ENCODE measurements at places on chromosomes 13 and 19.
A peak's percentile ranks its signal among the peaks of the same experiment; 100 is the strongest.

DNA sequence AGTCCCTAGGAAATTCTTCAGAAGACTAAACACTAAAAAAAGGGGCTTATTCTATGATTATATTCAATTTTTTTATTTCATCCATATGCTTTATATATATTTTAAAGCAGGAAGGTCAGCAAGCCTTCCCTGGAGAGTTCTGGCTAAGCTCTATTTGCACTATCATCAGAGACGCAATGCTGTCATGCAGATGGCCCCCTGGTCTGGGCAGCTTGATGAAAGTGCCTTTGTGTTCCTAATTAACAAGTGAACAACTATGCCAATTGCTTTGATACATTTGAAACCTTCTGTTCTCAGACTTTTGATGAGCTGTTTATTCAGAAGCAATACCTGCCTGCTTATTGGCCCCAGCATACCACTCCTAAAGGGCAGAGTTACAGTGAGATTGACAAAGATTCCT is 1344.6 kb downstream of the OLFM4 start:
- no peak for DNase-seq

- no peak for DNase-seq
Observed at GRCh38 chr13:42039457-42039945, 8.9 kb upstream of the DGKH start.

DNA sequence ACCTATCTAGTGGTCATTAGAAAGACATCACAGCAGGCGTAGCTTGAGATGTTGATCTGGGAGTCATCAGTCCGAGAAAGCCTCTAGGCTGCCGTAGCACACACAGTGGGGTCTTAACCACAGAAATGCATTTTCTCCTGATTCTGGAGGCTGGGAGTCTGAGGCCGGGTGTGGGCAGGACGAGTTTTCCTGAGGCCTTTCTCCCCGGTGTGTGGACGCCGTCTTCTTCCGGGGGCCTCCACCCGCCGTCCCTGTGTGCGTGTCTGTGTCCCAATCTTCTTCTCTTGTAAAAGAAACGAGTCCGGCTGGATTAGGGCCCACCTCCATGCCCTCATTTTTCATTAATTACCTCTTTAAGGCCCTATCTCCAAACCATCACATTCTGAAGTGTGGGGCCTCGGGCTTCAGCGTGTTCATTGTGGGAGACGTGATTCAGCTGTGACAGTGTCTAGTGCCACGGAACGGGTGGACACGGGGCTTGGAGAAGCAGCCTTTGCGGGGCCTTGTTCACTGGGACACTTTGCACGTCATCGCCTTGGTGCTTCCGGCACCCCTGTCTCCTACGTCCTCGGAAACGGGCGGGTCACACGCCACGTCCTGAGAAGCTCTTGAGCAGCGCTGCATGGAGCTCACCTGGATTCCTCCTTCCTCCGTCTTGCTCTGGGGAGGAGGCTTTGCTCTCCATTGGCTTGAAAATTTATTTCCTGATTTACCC is 208.9 kb upstream of the SOX1 start:
- no peak for DNase-seq

- no peak for DNase-seq
Observed at GRCh38 chr13:70894258-70894657, 786.0 kb upstream of the KLHL1 start.

DNA sequence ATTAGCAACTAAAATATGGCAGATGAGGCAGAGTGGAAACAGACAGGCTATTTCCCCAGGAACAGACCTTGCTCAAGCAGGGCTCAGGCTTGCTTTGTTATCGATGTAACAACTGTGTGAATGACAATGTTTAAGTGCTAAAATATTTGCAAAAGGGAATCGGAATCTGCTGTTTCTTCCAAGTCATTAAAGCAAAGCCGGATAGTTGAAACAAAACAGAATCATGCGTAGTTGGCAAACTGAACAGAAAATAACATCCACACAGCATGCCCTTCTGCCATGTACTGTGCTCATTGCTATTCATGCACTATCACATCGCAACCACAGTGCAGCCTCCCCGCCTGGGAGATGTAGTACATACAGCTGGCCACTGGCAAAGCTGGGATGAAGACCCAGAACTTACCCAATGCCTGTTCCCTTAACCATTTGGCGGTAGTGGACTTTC is 799.1 kb downstream of the DIAPH3 start:
- no peak for DNase-seq

DNA sequence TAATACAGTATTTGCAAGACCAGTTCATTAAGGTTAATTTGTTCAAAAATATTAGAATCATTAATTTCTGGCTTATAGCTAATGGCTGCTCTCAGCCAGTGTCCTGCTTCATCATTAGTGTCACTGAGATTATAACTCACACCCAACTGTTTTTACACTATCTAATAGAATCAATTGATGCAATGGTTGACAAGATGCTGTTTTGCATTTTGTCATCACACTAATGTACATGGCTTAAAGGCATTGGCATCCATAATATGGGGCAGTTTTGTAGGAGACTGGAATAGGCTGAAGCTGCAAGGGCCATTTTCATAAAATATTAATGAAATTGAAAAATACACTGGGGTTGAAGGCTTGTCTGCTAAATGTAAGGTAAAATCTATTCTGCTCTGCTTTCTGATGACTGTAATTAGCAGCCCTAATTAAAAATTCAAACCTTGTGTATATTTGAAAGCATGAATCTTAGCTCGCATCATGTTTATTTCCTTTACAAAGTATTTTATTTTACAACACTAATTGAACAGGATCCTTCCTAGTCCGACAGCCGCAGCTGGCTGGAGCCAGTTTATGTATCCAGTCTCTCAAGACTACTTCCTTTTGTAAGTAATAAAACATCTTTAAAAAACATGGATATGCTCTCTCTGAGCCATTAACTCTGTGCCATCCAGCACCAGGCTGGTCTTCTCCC is 296.7 kb downstream of the POU4F1 start:
- no peak for DNase-seq

- no peak for DNase-seq
Observed at GRCh38 chr19:48672994-48673393, at the start of gene NTN5. NTN5 (minus strand) TSS chr19:48673017; CDS start chr19:48670986, 2,031 bp downstream.

DNA sequence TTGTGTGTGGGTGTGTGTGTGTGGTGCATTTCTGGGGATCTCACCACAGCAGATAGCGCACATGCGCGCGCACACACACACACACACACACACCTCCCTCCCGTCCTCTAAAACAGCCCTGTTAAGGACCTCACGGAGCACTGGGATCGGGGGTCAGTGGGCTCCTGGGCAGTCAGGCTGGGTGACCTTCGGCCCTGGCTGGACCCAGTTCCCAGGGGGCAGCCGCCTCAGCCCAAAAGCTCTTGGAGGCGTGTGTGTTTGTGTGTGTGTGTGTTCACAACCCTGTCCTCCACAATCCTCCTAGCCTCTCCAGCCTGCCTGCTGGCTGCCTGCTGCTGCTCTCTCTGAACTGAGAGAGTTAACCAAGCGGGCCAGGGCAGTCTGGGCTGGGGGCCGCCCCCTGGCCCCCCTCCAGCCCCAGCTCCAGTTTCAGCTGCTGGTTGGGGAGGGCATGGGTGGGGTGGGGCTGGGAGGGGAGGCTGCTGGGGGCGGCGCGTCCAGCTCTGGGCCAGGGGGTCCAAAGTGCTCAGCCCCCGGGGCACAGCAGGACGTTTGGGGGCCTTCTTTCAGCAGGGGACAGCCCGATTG is at the start of gene FXYD1:
TSS of gene FXYD1 (plus strand) at position 520 of the 588 bp plus-strand sequence. CDS start 1,256 bp downstream, outside the sequence.
- peak; percentile 51 for DNase-seq

DNA sequence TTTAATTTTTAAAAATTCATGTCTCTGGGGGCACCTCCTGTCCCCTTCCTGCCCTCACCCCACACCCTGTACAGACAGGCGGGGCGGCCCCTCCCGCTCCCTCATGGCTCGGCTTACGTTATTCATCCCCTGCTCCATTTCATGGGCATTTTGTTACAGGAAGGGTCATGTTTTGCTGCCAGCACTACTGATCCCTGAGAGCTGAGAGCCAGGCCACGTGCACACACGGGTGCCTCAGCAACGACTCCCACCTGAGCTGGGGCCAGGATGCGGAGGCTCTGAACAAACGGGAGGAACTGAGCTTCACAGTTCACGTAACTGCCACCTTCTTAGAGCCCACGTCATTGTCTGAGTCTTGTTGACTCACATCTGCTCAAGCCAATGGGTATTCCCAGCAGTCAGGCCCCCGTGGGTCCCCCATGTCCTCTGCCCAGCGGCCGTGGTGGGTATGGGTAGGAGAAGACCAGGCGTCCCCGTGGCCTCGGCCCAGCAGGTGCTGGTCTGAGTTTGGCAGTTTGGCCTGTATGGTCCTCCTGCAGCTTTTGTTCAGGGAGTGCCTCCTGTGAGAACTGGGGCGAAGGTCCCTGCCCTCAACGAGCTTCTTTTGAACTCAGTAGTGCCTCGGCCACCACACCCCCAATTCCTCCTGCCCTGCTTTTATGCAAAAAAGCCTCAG is 16.4 kb upstream of the TMEM255B start:
- no peak for DNase-seq

GRCh38 chr13:110015253-110015652 is 228.9 kb upstream of the IRS2 start:
- peak; percentile 25 for DNase-seq

DNA sequence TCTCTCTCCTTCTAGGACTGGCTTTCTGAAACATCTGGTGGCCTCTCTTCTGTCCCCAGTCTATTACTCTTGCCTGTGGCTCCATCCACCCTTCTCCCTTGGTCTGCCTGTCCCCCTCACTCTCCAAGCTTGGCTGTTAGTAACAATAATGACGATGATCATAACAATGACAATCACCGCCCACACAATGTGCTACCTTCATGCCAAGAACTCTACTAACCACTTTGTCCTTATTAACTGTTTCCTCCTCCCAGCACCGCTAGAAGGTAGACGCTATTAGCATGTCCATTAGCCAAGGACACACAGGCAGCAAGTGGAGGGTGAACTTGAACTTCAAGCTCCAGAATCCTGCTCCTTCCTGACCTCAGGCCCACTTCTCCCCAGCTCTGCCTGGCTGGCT is 2.7 kb downstream of the GYS1 start:
- no peak for DNase-seq

- no peak for DNase-seq
Observed at GRCh38 chr13:51999921-52000320, 11.3 kb downstream of the ATP7B start.

DNA sequence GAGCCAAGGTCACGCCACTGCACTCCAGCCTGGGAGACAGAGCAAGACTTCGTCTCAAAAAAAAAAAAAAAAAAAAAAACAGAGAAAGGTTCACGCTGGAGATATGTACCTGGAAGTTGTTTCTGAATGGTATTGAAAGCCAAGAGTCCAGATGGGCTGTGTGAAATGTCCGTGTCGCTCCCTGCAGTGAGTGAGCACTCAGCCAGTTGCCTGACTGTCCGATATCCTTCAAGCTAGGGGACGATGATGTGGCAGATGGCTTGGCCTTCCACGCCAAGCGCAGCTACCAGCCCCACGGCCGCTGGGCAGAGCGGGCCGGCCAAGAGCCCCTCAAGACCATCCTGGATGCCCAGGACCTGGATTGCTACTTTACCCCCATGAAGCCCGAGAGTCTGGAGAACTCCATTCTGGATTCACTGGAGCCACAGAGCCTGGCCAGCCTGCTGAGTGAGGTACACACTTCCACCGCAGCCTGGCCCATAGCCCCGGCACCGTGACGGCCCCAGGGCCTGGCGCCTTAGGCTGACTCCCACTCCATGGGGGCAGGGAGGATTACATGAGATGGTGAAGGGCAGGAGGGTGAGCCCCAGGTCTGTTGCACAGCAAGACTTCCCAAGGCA is 11.7 kb upstream of the OVOL3 start:
- no peak for DNase-seq

- DNase-seq: no peak
Observed at GRCh38 chr19:18423258-18424020, 4.2 kb downstream of the SSBP4 start.

DNA sequence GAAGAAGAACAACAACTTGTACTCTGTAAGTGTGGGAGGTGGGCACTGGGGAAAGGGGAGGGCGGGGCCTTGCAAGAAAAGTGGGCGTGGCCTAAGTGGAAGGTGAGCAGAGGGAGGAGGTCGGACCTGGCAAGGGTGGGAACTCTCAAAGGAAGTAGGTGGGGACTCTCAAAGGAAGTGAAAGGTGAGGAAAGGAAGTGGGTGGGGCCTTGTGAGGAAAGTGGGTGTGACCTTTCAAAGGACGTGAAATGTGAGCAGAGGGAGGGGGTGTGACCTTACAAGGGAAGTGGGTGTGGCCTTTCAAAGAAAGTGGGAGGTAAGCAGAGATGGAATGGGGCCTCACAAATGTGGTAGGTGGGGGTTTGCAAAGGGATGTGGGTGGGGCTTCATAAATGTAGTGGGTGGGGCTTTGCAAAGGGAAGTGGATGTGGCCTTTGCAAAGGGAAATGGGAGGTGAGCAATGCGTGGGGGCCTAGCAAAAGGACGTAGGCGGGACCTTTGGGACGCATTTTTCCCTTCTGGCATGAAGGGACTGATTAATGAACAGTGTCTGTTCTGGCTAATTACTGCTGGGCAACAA is 25.9 kb downstream of the ACSBG2 start:
- peak; percentile 12 for DNase-seq

DNA sequence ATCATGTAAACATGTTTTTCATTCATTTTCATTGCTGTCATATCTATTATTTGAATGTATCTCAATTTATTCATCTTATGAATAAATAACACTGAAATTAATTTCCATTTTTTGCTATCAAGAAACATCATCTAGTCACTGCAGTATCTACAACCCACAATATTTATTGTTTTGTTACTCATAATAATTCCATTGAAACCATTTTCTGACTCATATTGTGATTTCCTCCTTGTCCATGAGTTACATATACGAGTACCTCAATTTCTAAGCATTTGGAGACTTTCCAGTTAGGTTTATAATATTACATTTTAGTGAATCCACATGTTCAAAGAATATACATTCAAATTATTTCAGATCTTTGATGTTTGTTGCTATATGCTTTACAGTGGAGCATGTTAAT is 1524.0 kb downstream of the SLITRK1 start:
- DNase-seq: no peak

- DNase-seq: peak; percentile 63
Observed at GRCh38 chr19:41353466-41354342, at the start of gene TGFB1. TGFB1 (minus strand) TSS chr19:41353922; CDS start chr19:41353044, 878 bp downstream.

GRCh38 chr19:18488403-18488723 is 33.5 kb downstream of the ELL start:
- DNase-seq: no peak

All from gastrocnemius medialis (tissue), 4 donors.